ENCODE measurements at places on chromosomes 7 and 10. TPM values are rescaled to one million over a fixed set of nuclear protein-coding genes. Genes with fewer than 3 reads are reported as not detected.

DNA sequence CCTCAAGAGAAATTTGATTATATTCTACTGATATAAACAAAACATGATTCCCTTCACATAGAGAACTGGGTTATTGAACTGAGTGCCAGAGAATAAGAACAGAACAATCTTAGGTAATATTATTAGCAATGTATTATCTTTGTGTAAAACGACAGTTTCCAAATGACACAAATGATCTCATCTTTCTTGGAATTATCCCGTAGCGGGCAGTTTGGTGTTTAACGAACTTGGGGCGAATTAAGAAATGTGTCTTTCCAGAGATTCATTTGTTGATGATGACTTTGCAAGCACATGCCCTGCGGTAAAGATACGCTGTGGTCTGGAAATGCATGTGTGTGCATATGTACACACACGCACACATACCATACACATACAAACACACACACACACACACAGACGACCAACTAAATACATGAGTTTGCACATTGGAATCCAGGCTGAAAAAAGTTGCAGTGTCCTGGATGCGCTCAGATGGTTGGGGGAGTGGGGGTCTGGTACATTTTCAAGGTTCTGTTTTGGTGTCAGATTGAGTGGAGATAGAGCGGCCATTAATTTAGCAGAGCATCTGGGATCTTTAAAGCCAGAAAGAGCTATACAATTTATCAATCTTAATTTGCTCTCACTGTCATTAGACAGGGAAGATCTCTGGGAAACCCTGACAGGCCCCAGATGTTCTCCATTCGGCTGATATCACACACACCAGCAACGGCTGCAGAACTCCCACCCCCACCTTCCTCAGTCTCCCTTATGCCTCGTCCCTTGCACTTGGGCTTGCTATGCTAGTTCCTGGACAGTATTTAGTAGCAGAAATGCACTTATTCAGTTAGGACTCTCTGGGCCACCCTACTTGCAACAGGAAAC, 112.4 kb upstream of the FAM171A1 start:
- H3K4me1 ChIP-seq: no peaks in the 10 kb centered on the region
- peaks cover 1% of the 10 kb centered on the region for H3K27me3 ChIP-seq
- DNase-seq: no peak
- no peak overlapping the region for H3K27ac ChIP-seq

GRCh38 chr10:117240621-117241529, at the start of gene SLC18A2:
Gene SLC18A2 (plus strand): TSS chr10:117241114. CDS start chr10:117241694, 580 bp downstream.
- H3K27me3 ChIP-seq: peaks cover 34% of the 10 kb centered on the region
- no peak for DNase-seq
- peaks cover 4% of the 10 kb centered on the region for H3K4me1 ChIP-seq
- H3K27ac ChIP-seq: no peak within 1 kb of the TSS
- no peaks in the 10 kb centered on the region for H3K36me3 ChIP-seq

- H3K36me3 ChIP-seq: no peaks in the 10 kb centered on the region
- peaks cover 8% of the 10 kb centered on the region for H3K27me3 ChIP-seq
- no peaks in the 10 kb centered on the region for H3K4me1 ChIP-seq
- no peak overlapping the region for H3K27ac ChIP-seq
Measured at GRCh38 chr7:116446212-116446855, 53.2 kb upstream of the CAV2 start.

- H3K36me3 ChIP-seq: no peaks in the 10 kb centered on the region
- peaks cover 6% of the 10 kb centered on the region for H3K4me1 ChIP-seq
- no peak overlapping the region for H3K27ac ChIP-seq
- DNase-seq: no peak
- no peak overlapping the region for H3K4me3 ChIP-seq
Measured at GRCh38 chr7:123569352-123570010, 11.9 kb upstream of the NDUFA5 start.

FANK1 gene
- 0.42 TPM for total RNA-seq

PHKG1 gene
- total RNA-seq: 2.0 TPM

- H3K4me3 ChIP-seq: no peak overlapping the region
- no peak overlapping the region for H3K27ac ChIP-seq
- H3K27me3 ChIP-seq: no peaks in the 10 kb centered on the region
Measured at GRCh38 chr7:1862560-1862959, 192.5 kb downstream of the ELFN1 start.

KEL gene
- total RNA-seq: 0.37 TPM

- H3K27me3 ChIP-seq: no peaks in the 10 kb centered on the region
- H3K4me3 ChIP-seq: no peak overlapping the region
- DNase-seq: no peak
- H3K4me1 ChIP-seq: peaks cover 50% of the 10 kb centered on the region
- peaks cover 2% of the 10 kb centered on the region for H3K36me3 ChIP-seq
Measured at GRCh38 chr7:85289279-85289678, 102.4 kb upstream of the SEMA3D start.
